CD4-positive, alpha-beta T cell treated with Interleukin-6 at 100 ng/mL for 8 hours (primary cell): ENCODE measurements at places on chromosomes 7 and 10.

DNA sequence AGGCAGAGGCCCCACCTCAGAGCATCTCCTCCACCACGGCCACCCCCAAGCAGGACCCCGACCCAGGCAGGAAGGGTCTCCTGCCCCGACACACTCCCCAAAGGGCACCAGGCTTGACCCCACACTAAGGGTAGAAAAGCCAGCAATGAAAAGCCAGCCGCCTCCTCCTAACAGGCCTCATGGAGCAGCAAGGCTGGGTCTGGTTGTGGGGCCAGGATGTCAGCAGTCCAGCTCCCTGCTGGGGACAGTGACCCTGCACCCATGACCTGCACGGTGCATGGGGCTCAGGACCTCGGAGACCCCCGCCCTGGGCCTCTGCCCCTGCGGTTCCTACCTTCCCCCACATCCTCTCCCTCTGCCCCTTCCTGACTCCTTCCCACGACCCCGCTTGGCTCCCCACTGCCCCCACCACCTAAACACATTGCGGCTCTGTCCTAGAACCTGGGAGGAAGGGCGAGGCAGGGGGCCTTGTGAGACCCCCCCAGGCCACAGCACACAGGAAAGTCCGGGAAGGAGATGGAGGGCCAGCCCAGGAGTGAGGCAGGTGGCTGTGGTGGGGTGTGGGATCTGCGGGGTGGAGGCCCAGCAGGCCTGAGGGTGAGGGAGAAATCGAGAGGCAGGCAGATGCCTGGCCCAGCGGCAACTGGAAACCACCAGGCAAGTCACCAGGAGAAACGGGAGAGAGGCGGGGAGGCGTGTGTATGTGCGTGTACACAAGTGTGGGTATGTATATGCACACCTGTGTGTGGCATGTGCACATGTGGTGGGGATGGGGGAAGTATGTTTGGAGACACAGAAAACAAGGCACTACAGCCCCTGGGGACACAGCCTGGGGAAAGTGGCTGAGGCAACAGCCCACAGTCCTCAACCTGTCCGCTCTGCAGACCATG lies 229.9 kb downstream of the MAD1L1 start:
- no peak for DNase-seq

GRCh38 chr10:70927189-70927943 lies 39.0 kb upstream of the PCBD1 start:
- DNase-seq = no peak

- no peak for DNase-seq
These were observed 104.2 kb downstream of the CTTNBP2 start for GRCh38 chr7:117769085-117769484.

GRCh38 chr7:29955799-29956486 lies 33.7 kb downstream of the SCRN1 start:
- DNase-seq = peak; percentile 4
